NCI-H146 (cell line): ENCODE measurements at places on chromosomes 13 and 19.
A peak's percentile ranks its signal among the peaks of the same experiment; 100 is the strongest.

DNA sequence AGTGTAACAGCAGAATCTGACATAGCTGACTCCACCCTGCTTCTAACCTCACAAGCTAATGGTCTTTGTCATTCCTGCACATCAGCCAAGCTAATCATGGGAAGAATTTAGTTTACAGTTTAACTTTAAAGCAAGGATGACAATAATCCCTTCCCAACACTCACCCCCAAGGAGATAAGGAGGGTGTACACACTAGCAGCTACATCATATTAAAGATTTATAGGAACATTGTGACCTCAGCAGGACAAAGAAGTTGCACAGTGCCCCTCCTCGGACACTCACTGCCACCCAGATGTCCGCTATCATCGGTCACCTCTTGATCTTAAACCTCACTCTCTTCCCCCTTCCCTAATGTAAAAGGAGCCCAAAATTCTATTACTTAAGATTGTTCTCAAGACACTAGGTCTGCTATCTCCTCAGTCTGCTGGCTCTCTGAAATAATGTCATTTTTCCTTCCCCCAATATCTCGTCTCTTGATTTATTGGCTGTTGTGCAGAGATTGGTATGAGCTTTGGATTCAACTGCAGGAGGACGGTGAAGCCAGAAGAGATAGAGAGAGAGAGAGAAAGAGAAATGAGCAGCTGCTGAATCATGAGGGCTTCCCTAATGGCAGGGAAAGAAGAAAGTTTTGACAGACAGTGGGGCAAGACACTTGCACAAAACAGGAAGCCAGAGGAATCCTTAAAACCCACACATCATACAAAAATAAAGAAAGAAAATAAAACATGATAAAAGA lies 17.5 kb upstream of the FFAR2 start:
- DNase-seq: no peak

- DNase-seq: no peak
These were observed 91.4 kb downstream of the IRS2 start for GRCh38 chr13:109694972-109695371.

DNA sequence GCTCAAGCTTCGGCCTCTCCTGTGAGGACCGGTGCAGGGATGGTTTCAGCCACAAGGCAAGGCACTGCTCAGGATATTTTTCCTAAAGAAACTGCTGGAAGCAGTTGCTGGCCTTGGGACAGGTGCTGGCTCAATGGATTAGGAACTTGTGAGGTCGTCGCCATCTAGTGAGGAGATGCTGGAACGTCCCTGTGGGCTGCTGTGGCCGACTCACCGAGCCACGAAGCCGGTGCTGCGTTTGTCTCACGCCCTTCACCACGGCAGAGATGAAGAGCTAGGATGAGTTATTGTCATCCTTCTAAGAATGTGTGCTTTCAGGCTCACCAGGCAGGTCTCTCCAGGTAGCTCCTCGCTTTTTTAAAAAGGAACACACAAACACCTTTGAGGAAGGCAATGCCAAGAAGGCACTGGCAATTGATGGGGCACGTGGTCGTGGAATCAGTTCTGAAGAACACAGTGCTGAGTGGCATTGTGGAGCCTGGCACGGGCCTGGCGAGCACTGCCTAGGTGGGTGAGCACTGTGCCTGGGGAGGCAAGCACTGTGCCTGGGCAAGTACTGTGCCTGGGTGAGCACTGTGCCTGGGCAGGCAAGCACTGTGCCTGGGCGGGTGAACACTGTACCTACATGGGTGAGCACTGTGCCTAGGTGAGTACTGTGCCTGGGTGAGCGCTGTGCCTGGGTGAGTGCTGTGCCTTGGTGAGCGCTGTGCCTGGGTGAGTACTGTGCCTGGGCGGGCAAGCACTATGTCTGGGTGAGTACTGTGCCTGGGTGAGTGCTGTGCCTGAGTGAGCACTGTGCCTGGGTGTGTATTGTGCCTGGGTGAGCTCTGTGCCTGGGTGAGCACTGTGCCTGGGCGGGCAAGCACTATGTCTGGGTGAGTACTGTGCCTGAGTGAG lies 140.4 kb downstream of the TEX29 start:
- DNase-seq: peak; percentile 76

DNA sequence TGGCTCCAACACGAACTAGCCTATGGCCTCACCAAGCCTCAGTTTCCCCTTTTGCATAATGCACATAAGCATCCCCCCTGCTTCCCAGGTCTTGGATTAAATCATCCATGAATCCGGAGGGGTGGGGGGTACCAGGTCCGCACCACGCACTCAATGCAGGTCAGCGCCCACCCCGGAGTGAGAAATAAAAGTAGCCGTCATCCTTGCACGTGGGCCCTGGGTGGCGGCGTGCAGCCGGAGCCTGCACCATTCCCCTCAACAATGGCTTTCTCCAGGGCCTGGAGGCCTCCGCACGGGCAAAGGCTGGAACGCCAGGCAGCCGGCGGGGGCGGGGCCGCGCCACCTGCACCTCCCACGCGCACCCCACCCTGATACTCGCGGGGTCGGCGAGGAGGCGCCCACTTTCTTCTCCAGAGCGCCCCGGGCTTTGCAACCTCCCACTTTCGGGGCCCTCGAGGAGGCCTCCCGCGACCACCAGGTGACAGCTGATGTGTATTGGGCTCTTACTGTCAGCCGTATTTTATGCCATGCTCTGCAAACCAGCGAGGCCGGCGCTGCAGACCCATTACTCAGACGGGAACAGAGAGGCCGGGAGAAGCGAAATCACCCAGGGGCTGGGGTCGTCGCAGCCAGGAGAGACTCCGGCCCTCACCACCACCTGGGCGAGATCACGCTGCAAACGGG lies 767 bp upstream of the GADD45B start:
- no peak for DNase-seq

DNA sequence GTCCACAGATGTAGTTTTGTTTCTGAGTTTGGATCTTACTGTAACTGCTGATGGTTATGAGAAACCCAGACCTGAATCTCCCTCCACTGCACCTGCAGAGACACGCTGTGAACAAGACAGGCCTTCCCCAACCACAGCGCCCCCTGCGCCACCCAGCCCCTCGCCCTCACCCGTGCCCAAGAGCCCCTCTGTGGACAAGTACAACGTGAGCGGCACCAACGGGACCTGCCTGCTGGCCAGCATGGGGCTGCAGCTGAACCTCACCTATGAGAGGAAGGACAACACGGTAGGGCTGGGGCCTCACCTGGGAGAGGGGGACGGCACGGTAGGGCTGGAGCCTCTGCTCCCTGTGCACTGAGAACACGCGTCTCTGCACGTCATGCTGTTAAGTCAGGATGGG lies 22.3 kb downstream of the LAMP1 start:
- no peak for DNase-seq

DNA sequence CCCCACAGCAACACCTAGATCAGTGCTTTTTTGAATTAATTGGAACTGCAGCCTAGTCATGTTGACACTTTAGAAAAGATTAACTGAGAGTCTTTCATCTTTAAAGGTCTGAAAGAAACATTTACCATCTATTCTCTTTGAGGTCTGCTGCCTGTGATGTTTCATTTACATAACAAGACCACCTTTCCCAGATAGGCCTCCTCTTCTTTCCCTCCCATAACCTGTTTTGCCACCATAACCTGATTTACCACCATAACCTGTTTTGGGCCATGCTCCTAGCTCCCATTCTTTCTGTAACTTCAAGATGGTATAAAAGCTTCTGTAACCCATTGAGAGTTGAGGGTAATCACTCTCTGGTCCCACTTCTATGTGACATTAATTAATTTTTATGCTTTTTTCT lies 320.8 kb downstream of the PCDH20 start:
- no peak for DNase-seq

GRCh38 chr19:17832443-17833208 lies 11.3 kb upstream of the INSL3 start:
- DNase-seq: no peak

DNA sequence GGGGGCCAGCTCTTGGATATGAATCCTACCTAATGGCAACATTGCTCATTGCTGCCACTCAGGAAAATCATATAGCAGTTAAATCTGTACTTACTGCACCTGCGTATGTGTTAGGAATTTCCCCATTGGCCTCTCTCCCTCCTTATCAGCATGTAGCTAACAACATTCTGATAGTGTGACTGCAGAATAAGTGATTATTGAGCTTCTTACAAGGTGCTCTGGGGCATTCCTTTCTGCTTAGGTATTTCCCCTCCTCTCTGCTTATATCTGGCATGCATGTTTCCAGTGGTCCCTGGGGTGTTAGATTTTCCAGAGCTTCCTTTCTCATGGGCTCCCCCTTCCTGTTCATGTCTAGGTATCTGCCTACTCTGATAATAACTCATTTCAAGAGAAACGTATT lies 414.1 kb upstream of the SLITRK1 start:
- DNase-seq: no peak

GRCh38 chr13:72005455-72005854 lies 138.5 kb upstream of the DACH1 start:
- no peak for DNase-seq

DNA sequence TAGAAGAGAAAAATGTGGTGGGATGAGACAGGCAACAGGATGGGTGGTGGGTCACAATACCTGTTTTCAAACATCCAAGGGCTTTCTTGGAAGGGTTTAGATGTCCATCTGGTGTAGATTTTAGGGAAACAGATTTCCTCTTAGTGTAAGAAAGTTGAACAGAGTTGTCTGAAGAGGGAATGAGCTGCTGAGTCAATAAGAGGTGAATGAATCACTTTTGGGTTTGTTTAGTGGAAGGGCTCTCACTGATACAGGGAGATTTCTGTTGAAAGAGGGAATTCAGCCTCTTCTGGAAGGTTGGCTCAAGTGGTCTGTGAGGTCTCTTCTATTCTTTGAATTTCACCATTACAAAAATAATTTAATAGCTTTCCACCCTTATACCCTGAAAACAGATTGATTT lies 54.6 kb downstream of the LACC1 start:
- no peak for DNase-seq

DNA sequence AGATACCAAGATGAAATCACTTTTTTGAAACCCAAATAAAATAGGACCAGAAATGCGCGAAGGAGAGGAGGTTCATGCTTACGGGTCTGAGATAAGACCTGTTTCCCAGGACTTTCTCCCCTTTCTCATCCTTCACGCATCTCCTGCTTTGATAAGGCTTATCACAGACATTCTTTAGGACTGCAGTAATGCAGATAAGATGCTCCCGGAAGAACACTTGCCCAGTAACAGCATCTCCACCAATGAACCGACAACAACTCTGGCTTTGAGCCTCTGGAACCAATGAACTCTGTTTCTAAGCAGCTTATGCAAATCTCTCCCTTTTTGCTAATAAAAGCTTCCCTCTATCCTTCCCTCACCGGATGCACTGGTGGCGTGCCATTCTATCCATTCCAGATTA lies 783.4 kb upstream of the ARGLU1 start:
- DNase-seq: no peak

DNA sequence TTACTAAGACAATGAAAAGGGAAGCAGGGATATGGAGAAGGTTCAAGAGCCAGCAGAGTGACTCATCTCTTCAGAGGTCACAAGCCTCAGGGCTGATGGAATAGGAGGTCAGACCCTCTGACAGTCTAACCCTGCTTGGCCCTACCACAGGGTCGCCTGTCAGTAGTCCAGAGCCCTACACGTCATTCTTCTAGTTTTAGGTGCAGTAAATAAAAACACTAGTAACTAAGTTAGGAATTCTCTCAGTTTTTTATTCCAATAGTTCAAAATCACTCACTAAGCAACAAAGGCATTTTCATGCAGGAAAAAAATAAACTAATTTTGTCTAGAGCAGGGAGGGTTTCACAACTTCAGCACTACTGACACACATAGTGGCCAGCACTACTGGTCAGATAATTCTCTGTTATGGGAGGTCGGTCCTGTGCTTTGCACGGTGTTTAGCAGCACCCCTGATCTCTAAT lies 27.2 kb downstream of the FOXO1 start:
- no peak for DNase-seq

DNA sequence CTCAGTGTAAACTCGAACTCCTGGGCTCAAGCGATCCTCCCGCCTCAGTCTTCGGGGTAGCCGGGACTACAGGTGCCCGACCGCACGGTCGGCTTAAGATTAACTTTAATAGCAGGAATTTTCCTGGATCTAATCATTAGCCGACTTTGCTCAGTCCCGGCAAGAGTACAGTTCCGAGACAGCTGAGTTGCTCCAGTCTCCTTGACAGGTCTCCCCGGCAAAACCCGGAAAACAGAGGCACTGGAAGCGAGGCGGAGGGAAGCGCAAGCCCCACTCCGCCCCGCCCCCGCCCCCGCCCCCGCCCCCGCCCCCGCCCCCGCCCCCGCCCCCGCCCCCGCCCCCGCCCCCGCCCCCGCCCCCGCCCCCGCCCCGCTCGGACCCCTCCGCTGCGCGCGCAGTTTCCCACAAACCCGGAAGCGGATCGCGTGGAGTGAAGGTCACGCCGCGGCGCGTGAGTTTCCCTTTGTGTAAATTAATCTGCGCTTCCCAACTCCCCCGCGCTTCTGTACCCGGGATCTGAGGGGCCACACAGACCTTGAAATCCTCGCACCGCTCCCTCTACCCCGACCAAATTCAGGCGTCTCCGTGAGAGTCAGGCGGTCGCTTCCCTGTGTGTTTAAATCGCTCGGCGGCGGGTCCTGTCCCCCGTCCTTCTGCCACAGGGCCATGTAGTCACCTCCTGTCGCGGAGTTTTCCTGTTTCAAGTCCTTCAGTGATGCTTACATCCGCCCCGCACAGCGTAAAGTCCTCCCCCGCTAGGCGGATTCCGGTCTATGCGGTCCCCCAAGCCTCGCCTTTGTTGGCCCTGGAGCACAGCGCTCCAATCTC lies at the start of gene ZNF480:
Gene ZNF480, plus strand, starts transcription at position 397 of the 828 bp plus-strand sequence. CDS start 3,244 bp downstream, outside the sequence.
- peak; percentile 94 for DNase-seq
